ENCODE measurements at places on chromosomes 13 and 19.

GRCh38 chr13:51825681-51826254, 19.2 kb downstream of the TMEM272 start:
- no peak for DNase-seq

GRCh38 chr13:22017226-22017625, 346.4 kb downstream of the FGF9 start:
- no peak for DNase-seq

GRCh38 chr13:36778083-36778671, 40.8 kb upstream of the RFXAP start:
- no peak for DNase-seq

- DNase-seq = no peak
Measured at GRCh38 chr19:10888421-10888866, 17.1 kb downstream of the CARM1 start.
